ENCODE measurements at places on chromosomes 2 and 18. TPM values are rescaled to one million over a fixed set of nuclear protein-coding genes. Genes with fewer than 3 reads are reported as not detected.
A peak's percentile ranks its signal among the peaks of the same experiment; 100 is the strongest.

- DNase-seq: no peak
Observed at GRCh38 chr2:208579678-208580077, 173.1 kb downstream of the PTH2R start.

DNA sequence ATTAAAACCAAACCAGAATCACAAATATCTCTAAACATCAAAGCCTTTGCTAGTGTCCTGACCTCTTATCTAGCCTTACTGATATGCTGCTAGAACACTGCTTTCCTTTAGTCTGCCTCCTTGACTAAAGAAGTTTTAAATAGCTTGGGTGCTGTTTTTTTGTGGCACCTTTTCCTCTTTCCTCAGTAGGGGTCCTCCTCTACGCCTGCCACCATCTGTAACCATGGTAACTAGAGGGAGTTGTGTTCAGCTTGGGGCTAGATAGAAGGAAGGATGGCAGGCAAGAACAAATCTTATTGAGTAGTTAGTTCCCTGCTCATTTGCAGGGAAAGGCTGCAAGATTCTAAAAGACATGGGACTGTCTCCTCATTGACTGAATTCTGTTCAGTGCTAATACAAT is 86.0 kb downstream of the TAF4B start:
- no peak for DNase-seq

DNA sequence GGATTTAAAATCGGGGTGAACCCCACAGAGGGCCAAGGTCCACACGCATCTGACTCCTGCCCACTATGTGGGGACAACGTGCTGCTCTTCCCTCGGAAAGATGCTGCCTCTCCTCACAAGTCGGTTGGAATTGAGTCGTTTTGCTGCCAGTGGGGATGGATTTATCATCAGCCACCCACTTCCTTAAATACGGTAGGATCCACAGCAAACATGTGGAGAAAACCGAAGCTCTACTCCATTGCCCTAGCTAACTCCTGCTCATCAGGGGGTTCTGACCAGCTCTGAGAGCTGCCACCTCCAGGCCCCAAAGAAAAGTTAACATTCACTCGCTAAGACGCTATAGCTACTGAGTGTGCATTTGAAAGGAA is 80.9 kb downstream of the CHRNA1 start:
- DNase-seq: no peak

The LYG2 gene
- not detected for total RNA-seq

- no peak for DNase-seq
Observed at GRCh38 chr2:184646177-184646576, 47.8 kb downstream of the ZNF804A start.

- DNase-seq: peak; percentile 65
Observed at GRCh38 chr18:50559752-50560680, at the start of gene MAPK4. Gene MAPK4, plus strand, starts transcription at chr18:50560087. Its CDS starts 103,872 bp downstream, at chr18:50663959.

DNA sequence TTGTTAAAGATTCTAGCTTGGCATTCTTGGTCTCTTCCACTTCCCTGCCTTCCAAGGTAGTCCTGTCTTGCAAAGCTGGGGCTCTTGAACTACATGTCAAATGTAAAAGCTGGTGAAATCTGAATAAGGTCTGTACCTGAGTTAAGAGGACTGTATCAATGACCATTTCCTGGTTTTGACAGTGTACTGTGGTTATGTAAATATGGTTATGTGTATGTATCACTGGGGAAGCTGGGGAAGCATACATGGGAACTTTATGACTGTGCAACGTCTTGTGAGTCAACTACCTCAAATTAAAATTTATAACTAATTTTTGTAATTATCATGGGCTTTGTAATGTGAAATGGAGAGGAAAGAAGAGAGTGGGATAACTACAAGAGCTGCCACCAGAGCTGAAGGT is 81.7 kb downstream of the COL4A4 start:
- no peak for DNase-seq

DNA sequence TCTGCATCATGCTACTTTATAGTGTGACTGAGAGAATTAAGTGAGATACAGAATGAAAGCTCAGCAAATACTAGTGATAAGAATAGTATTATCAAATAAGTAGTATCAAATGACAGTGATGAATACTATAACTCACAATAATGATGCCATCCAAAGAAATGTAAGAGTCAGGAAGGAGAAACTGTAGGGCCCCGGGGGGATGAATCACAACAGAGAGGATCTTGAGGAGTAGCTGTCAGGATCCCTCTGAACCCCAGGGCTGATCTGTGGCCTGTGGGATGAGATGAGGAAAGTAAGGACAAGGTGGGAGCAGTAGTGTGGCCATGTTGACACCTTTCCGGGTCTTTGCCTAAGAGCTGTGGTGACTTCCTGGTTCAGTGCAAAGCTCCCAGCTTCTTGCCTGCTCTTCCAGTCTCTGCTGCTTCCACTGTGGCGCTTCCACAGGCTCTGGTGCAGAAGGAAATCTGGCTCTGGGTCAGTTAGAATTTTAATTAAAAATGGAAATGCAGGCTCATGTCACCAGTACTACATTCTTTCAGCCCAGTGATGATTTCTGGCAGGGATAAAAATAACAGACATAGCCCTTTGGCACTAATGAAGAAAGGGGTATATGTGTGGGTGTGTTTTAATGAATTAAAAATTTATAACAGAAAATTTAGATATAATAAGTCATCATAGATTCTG is 166.9 kb downstream of the MYO3B start:
- DNase-seq: no peak

- DNase-seq: no peak
Observed at GRCh38 chr2:112301171-112301584, 25.8 kb downstream of the ZC3H6 start.

- DNase-seq: no peak
Observed at GRCh38 chr18:26926066-26926675, 60.7 kb upstream of the AQP4 start.

DNA sequence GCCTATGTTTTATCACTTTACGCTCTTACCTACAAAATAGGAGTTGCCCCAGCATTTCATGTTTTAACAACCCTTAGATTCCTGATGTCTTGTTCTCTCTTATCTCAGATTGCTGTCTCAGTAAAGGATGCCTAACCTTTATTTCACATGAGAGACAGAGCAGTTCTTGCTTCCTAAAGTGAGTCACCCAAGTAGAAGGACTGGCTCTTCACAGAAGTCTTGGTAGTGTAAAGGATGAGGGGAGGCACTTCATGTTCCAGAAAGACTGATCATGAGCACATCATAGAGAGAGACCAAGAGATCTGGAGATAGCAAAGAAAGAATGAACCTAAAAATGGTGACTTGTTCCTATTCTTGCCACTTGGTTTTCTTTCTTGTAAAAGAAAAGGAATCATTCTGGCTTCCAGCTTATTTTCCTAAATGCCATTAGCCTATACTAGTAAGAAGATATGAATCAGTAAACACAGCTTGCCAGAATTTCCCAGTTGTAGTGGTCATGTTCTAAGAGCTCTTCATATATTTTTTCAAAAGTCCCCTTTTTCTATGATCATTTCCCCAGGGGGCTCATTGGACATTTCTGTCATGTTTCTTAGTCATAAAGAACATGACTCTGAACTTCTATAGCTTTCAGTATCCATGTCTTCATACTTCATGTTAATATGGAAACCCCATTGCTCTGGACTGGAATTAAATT is 54.9 kb downstream of the MAPRE2 start:
- no peak for DNase-seq

The DUSP28 gene
- total RNA-seq: 4.7 TPM

The ABCG8 gene
- not detected for total RNA-seq

GRCh38 chr18:54750350-54750749 is 77.9 kb upstream of the RAB27B start:
- no peak for DNase-seq

The ANKRD23 gene
- 12.9 TPM for total RNA-seq

DNA sequence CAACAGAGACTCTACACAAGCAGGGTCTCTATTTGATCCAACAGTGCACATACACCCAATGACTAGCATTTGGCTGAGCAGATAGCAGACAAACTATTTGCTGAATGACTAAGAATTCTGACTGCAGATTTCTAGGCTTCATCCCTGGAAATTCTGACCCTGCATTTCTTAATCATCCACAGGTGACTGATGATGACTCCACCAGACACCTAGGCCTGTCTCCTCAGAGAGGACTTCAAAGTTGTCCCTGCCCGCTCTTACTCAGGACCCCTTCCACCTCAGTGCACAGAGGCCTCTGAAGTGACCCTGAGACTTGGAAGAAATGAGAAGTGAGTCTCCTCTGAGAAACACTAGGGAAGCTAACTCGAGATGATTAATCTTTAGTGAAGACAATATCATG is 51.3 kb downstream of the SEPTIN10 start:
- no peak for DNase-seq

GRCh38 chr2:234204480-234204879 is 154.0 kb downstream of the SPP2 start:
- no peak for DNase-seq

The PDE11A gene
- total RNA-seq: 4.0 TPM

DNA sequence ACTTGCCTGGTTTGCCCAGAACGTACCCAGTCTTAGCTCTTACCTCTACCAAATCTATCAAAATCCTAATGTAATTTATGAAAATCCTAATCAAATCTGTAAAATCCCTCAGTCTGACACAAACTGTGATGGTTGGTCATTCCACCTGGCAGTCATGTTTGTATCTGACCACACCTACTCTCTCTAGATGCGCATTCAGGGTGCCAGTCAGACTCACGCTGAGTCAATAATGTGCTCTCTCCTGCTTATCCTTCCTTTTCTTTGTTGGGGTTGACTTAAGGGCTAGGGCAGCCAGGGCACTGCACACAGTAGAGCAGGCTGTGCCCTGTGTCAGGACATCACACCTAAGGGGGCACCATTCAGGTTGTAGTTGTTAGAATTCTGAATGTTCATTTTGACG is 48.5 kb upstream of the PARD3B start:
- no peak for DNase-seq

GRCh38 chr2:28360718-28361293 is 31.9 kb upstream of the FOSL2 start:
- DNase-seq: no peak

- DNase-seq: no peak
Observed at GRCh38 chr2:217916504-217917254, 86.1 kb downstream of the TNS1 start.

GRCh38 chr2:43455731-43456642 is 139.9 kb downstream of the THADA start:
- no peak for DNase-seq

DNA sequence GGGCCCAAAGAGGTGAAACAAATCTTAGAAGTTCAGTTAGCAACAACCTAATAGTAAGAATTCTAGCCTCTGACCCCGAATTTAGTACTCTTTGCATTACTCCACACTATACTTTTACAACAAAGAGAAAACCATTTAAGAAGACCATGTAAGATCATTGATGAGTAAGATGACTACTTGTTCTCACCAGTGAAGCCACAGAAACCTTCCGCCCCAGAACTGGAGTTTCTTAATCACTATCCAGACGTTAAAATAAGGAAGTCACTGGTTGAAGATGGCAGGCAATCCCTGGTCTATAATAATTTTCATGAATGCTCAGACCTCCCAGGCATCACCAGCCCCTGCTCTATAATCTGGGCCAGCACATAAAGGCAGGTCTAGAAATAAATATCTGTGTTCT is 95.0 kb downstream of the TMEM163 start:
- DNase-seq: no peak

GRCh38 chr2:46854260-46854659 is 61.3 kb downstream of the MCFD2 start:
- no peak for DNase-seq

The CCDC74B gene
- total RNA-seq: 0.99 TPM

GRCh38 chr2:204258890-204259289 is 286.4 kb upstream of the PARD3B start:
- DNase-seq: no peak

DNA sequence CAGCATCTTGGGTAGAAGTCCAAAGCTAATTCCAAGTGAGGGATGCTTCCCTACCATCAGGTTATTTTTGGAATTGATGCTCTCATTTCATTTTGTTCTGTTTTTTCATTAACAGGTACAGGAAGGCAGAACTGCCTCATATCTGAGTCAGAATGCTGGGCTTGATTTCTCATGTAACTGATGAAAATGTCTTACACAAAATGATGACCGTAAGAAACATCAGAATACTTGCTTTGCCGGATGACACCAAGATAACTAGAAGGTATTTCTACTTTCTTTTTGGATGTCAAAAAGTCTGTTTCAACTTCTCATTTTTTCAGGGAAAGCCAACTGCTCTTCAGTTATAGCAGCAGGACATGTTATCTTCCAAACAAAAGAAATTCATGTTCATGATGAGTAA is 62.6 kb downstream of the ETAA1 start:
- DNase-seq: no peak

DNA sequence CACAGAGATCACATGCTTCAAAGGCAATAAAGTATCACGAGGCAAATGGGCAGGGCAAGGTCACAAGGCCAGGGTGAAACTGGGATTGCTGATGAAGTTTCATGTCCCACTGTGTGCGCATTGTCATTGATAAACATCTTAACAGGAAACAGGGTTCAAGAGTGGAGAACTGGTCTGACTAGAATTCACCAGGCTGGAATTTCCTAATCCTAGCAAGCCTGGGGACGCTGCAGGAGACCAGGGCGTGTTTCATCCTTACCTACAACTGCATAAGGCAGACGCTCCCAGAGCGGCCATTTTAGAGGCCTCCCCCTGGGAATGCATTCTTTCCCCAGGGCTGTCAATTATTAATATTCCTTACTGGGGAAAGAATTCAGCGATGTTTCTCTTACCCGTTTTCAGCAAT is 33.2 kb downstream of the PTPN4 start:
- no peak for DNase-seq

DNA sequence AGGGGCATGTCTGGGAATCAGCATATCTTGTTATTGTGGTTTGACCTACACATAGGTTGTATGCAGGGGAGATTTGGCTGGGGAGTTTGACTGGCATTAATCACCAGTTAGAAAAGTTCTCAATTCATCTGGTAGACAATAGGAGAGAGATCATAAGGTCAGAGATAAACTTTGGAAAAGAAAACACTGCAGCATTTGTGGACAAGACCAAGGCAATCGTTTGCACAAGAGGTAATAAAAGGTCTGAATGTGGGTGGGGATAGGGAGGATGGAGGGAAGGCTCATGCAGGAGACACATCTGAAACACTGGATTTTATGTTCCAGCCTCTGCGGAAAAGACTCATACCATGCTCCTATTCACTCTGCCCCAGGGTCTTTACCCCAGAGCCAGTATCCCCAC is 136.9 kb downstream of the MAIP1 start:
- no peak for DNase-seq

- no peak for DNase-seq
Observed at GRCh38 chr2:137316075-137316474, 550.7 kb downstream of the THSD7B start.

GRCh38 chr2:202944408-202944807 is 32.3 kb downstream of the CARF start:
- no peak for DNase-seq

- no peak for DNase-seq
Observed at GRCh38 chr18:10116574-10116973, 202.8 kb downstream of the VAPA start.

All from body of pancreas (tissue), 4 donors.